ENCODE measurements at places on chromosomes 6 and 20.

- no peak for DNase-seq
These were observed 216.5 kb upstream of the RREB1 start for GRCh38 chr6:6891125-6891721.

GRCh38 chr20:41234546-41234945 is 83.0 kb downstream of the ZHX3 start:
- no peak for DNase-seq

DNA sequence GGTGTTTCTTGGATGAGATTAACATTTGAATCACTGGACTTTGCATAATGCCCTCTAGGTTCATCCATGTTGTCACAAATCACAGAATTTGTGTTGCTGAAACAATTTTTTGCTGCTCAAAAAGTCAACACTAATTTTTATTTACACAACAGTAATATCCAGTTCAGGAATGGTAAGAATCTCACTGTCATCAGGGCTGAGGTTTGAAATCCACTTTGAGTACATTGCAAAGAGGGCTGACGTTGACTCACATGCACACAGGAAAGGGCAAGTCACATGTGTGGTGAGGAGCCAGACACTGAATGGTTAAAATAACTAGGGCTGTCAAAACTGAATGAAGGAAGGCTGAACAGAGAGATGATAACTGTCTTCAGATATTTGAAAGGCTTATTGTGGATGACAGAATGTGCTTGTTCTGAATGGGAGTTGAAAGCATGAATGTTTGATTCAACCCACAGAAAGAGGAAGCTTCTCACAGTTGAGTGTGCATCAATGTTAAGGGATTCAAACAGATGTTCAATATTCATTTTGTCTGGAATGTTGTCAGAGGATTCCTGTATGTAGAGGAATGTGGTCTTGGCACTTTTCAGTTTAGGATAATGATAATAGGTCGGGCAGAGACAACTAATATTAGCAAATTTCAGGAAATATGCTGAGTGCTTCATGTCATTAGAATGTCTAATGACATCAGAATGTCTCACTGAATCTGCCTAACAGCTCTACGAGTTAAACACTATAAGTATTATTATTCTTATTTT is 3.6 kb upstream of the ADGRG6 start:
- no peak for DNase-seq

GRCh38 chr6:16512544-16513290 is 248.5 kb downstream of the ATXN1 start:
- no peak for DNase-seq

- peak; percentile 37 for DNase-seq
These were observed 94.2 kb downstream of the RREB1 start for GRCh38 chr6:7201732-7202541.

DNA sequence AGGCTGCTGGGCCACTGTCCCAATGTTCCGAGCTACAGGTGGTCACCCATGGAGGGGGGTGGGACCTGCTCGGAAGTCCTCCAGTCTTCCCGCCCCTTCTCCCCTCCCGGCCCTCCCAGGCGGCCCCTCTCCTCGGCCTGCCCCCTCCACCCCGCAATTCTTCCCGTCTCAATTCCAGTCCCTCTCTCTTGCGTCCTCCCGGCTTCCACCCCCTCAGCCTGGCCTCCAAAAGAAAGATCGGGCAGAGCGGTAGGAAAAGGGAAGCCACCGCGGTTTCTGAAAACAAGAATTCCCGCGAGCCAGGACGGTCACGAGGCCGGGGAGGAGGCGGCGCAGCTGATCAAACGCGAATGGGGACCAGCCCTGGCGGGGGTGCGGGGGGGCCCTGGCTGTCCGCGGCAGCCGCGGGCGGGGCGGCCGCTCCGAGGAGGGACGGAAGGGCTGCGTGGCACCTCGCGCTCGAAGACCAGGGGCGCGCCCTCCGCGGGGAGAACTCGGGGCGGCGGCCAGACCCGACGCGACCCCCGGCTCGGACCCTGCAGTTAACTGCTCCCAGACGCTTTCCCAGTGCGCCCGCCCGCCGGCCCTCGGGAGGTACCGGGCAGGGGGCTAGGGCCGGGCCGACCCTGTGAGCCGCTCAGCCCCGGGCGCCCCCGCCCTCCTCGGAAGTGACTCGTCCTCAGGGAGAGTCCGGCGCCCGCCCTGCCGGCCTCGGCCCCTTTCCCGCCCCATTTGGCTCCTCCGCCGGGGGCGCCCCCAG is 1.0 kb downstream of the PXDC1 start:
- peak; percentile 14 for DNase-seq

DNA sequence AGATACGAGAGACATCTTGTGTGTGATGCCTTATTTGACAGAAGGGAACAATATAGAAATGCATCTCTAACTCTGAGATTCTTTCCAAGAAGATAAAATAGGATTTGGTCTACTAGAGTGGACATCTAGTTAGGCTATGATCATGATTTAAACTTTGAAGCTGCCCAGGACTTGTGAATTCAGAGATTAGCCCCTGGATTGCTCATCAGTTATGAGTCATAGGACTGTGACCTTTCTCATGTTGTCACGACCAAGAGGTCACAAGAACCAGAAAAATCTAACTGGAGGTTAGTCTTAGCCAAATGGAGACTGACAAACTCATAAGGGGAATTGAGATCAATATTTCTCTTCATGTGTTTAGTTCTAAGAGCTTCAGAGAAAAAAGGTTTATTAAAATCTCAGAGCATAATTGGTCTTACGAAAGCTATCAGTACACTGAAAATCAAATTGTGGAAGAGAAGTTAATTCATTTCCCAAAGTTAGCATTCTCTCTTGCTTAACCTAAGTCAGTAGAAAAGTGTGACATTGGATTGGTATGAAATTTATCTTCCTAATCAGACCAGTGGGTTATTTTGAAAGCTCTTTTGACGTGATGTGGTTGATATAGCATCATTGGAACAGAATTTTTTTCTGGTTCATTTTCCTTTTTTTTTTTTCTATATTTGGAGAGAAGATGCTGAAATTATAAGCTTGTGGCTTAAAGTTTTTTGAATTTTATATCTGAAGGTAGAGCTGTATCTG is 245.7 kb downstream of the RNF144B start:
- DNase-seq = no peak

GRCh38 chr20:32908334-32909292 is 49.9 kb downstream of the EFCAB8 start:
- no peak for DNase-seq

DNA sequence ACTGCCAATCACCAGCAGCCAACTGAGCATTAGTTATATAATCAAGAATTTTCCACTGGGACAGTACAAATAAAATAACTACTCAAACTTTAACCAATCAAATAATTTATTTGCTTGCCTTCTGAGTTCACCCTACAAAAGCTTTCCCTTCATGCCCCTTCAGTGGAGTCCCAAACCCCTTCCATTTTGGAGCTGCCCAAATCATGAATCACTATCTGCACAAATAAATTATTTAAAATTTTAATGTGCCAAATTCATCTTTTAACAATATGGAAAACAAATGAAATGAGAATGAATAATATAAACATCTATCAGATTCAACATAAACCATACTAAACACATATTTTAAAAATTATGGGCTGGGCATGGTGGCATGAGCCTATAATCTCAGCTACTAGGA is 85.9 kb downstream of the KIF13A start:
- DNase-seq = no peak

DNA sequence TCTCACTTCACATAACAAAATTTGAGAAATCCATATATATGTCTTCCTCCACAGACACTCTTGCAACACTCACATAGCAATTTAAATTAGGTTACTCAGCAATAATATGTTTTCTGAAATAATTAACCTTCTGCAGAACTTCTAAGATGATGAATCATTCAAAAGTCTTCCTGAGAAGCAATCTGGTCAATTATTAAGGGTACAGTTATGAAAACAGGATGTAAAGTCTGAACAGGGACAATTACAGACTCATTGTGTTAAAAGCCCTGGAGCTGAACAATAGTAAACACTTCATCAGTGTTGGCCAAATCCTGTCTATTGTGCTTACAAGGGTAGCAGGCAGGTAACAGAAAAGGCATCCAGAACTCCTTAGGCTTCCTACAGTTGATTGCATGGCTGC is 75.4 kb downstream of the FILIP1 start:
- DNase-seq = no peak

GRCh38 chr6:131003488-131004386 is 59.3 kb downstream of the EPB41L2 start:
- no peak for DNase-seq

DNA sequence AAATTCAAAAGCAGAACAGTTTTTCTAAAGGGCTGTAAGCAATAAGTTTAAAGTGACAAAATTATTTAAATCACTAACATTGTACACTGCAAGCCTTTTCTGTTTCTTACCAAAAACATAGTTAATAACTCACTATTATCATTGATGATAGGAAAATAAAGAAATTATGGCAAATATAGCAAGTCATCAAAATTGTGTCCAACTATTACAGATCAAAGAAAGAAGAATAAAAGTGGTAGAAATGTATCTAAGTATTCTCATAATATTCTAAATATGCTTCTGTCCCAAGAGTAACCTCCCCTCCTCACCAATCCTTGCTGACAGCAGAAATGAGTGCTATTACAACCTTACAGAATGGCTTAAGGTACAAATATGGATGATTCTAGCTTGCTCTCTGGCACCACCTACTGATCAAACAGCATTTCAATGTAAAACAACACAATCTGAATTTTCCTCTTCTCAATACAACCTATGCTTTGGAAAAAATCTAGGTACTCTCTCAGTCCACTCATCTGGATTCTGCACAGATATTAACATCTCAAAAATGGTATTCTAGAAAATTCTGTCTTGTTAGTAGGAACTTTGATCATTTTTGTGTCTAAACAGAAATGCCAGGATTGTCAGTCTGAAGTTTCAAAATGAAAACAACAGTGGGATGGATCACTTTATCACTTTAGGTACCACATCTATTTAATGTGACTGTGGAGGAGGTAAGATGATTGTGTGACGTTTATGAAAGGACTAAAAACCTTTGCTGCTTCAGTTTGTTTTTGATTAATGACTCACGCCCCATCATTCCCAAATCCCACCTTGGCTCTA is 40.9 kb downstream of the ZFP64 start:
- DNase-seq = no peak

GRCh38 chr6:44047179-44047546 is 80.1 kb downstream of the MRPL14 start:
- DNase-seq = no peak

GRCh38 chr20:56360133-56360907 is 1.5 kb downstream of the FAM210B start:
- DNase-seq = no peak

GRCh38 chr20:16001286-16001685 is 572.0 kb downstream of the KIF16B start:
- DNase-seq = no peak

GRCh38 chr20:21503345-21503744 is 10.5 kb downstream of the NKX2-2 start:
- DNase-seq = no peak

DNA sequence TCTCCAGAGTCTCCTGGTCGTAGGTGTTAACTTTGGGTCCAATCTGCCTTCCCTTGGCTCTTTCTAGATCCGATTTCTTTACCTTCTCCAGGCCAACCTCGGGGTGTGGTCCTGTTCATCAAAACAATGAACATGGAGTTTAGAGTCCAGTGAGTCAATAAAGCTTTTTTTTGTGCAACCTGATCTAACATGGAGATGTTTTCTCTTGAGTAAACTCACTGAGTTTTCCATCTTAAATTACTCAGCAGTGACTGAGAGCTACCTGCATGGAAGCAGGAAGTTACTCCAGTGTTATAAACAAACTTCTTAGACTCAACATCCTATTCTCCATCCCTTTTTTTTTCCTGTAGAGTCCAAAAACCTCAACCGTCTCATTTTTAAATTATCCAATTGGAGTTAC is 14.9 kb upstream of the SLC22A1 start:
- DNase-seq = no peak

DNA sequence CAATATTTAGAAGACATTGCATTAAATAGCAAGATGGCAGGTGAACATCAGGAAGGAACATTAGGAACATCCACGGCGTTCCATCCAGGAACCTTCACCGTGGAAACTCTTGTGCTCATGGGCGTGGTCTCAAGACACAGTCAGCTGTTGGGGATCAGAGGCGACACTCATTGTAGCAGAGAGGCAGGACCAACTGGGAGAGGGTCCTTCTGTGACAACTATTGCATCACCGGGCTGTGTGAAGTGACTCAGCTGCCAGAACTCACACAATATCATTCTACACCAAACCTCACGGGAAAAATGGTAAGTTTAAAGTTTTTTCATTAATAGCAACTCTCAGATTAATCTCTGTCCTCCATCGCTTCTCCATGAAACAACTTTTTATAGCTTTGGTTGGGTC is 334.8 kb upstream of the SULF2 start:
- DNase-seq = no peak

GRCh38 chr20:62724692-62725595 is 16.3 kb downstream of the NTSR1 start:
- no peak for DNase-seq

- no peak for DNase-seq
These were observed 6.0 kb downstream of the SYTL3 start for GRCh38 chr6:158655569-158656450.

DNA sequence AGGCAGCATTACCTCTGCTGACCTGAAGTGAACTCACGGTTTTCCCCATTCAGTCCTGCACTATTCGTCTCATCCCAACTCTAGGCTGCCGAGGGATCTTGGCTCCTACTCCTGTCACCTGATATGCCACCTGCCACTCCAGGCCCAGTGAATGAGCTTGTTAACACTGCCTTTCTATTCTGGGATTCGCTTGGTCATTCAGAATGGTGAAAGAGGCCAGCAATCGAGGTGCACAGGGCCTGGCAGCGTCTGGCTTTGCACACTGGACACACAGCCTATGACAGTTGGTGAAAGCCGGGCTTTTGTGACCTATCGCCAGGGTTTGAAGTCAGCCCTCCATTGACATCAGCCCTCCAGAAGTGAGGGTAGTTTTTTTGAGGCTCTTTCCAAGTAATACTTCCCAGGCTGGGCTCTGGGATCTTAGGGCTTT is 59.3 kb upstream of the MYL9 start:
- DNase-seq = no peak

GRCh38 chr6:134442073-134442472 is 124.2 kb upstream of the SGK1 start:
- no peak for DNase-seq

DNA sequence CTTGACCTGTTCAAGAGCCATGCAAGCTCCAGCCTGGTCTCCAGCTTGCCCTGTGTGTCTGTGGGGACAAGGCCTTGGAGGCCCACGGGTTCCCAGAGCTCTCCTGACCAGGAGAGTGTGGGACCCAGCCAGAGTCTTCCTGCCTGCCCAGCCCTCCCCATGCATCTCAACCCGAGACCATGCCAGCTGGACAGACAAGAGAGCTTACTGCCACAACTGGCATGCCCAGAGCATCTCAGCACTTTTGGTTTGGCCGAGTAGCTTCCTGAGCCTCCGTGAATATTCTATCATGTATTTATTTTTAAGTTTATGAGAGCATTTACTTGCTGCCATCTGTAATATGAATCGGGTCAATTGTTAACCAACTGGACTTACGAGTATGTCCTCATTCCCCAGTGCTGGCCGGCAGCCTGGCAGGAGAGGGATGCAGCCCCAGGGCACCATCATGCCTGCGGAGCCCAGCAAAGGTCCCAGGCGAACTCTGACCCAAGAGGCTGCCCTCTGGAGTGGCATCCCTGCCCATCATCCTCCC is 14.9 kb downstream of the IP6K3 start:
- DNase-seq = no peak

- DNase-seq = no peak
These were observed 50.1 kb upstream of the SMIM29 start for GRCh38 chr6:34298941-34299340.

GRCh38 chr6:31466466-31466865 is 31.5 kb upstream of the MICB start:
- no peak for DNase-seq

GRCh38 chr6:24089736-24090135 is 36.3 kb upstream of the NRSN1 start:
- DNase-seq = no peak
